ENCODE measurements at places on chromosomes 4 and X.
A peak's percentile ranks its signal among the peaks of the same experiment; 100 is the strongest.

DNA sequence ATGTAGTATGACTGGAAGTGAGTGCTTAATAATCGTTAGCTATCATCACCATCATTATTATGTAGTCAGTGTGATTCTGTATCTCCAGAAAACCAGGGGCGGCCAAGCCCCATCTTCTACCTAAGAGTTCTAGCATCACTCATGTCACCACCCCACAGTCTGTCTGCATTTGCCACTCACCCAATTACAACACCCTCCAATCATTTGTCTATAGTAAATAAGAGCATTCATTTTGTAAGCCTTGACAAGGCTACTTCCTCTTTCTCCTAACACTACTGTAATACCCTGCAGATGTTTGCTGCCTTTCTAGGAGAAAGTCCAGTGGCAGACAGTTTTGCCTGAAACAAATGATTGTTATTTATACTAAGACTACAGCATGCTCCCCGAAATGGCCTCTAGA, 15.8 kb upstream of the IL21 start:
- DNase-seq: no peak

DNA sequence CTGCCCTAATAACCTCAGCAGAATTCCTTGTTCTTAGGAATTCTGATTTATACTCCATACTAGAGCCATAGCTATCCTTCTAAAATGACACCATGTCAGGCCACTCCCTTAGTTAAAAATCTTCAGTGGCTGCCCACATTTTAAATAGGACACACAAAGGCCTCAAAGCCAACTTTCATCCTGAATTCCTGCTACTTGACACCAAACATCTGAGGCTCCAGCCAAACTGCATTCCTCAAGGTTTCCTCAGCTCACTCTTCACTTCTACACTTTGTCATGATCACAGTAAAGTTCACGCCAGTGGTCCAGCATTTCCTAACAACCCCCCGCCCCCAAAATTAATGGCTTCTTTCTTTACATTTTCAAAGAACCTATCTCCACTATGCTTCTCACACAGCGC, 124.3 kb downstream of the ADGRA3 start:
- DNase-seq: no peak

DNA sequence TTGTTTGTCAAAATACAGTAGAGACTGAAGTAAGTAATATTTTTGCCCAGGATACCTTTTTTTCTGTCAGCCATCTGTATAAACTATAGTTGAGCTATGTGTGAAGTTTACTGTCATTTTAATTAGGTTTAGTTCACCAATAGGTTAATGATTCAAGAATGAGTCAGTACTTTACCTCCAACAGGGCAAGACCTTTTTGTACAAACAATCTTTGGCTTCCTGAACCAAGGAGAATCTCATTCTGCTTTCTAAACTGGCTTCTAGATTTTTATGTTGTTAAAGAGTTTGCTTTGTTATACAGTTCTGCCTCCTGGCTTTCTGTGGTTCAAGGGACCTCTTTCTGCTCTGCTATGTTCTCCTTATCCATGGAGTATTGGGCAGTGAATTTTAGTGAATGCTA, 412.0 kb upstream of the NR3C2 start:
- DNase-seq: no peak

DNA sequence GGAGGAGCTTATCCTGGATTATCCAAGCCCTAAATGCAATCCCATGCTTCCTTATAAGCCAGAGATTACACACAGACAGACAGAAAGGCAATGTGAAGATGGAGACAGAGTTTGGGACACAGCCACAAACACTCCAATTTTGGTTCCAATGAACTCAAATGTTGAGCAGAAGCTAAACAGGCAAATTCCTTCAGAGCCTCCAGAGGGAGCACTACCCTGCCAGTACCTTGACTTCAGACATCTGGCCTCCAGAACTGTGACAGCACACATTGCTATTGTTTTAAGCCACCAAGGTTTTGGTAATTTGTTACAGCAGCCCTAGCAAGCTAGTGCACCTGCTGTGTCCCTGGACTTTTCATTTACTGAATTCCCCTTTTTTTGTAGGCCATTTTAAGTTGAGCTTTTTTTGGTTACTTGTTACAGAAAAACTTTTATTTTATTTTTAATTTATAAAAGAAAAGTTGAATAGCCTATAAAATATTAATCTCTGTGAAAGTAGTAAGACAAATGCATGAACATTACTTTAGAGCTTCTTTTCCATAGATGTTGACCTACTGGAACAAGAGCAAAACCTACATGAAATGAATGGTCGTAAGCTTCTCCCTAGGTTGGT, 33.4 kb upstream of the SRD5A3 start:
- DNase-seq: peak; percentile 53

GRCh38 chrX:44918722-44919121, 45.7 kb downstream of the KDM6A start:
- no peak for DNase-seq

- DNase-seq: no peak
Observed at GRCh38 chr4:184782731-184783373, 42.9 kb downstream of the ACSL1 start.

- peak; percentile 77 for DNase-seq
Observed at GRCh38 chrX:153900831-153901752, 3.4 kb upstream of the AVPR2 start.

DNA sequence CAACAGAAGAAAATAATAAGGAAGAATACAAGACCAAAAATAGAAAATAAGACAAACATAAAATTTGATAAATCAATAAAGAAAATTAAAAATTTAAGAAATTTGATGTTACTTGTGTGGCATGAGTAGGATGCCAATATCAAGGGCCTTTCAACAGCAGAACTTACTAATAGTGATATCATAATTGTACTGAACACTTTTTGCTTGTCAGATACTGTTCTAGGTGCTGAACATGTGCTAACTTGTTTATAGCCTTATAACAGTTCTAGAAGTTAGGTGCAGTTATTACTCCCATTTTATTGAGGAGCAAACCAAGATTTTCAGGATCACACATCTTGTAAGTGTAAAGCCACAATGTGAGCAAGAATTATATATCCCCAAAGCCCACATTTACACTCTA, 546.0 kb upstream of the EPHA5 start:
- no peak for DNase-seq

DNA sequence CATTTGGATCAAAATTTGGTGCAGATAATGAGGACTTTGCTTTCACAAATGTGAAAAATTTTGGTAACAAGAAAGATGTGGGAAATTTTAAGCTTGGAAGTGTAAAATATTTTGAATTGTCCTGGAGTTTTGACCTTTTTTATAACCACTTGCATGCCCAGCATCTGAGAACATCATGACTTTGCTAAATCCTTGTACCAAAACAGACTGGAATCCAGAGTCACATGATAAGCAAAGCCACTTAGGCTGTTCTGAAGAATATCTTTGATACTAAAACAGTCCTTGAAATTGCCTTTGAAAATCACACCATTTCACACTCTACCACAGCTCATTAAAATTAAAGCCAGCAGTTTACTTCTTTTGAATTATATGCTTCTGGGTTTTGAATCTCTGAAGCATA, 2.5 kb upstream of the PPM1K start:
- no peak for DNase-seq

DNA sequence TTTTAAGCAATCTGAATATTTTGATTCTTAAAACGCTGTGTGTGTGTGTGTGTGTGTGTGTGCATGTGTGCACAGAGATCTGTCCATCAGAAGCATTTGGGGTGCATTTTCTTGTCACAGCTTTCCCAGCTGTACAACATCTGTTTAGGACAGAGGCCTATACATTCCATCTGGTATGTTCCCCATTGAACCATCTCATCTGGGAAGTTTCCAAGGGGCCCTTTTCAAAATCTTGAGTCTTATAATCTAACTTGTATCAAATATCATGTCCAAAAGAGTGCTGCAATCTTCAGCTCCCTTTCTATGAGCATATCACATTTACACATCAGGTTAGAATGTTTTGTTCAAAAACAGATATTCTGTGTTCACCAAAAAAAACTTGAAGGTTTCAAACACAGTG, 16.5 kb upstream of the MID1 start:
- DNase-seq: no peak

GRCh38 chr4:3034231-3034630, 40.1 kb downstream of the HTT-AS start:
- no peak for DNase-seq

DNA sequence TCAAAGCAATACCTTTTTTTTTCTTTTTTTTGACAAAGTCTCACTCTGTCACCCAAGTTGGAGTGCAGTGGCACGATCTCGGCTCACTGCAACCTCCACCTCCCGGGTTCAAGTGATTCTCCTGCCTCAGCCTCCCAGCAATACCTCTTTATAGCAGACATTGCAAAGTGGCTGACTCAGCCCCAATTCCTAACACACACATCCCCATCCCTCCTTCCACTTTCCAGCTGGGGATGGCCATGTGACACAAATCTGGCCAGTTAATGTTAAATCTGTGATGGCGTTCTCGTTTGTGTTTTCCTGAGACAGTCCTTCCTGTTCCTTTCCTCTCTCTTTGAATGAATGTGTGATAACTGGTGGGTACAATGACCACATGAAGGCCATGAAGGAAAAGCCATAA, 276.2 kb upstream of the KLF3 start:
- DNase-seq: no peak

- DNase-seq: no peak
Observed at GRCh38 chr4:163744861-163745260, 250.4 kb downstream of the TMA16 start.

- no peak for DNase-seq
Observed at GRCh38 chrX:13996650-13997049, 33.0 kb downstream of the GEMIN8 start.

- no peak for DNase-seq
Observed at GRCh38 chr4:10951306-10951705, 266.7 kb upstream of the CLNK start.

GRCh38 chr4:70737409-70737808, 15.6 kb downstream of the RUFY3 start:
- no peak for DNase-seq

DNA sequence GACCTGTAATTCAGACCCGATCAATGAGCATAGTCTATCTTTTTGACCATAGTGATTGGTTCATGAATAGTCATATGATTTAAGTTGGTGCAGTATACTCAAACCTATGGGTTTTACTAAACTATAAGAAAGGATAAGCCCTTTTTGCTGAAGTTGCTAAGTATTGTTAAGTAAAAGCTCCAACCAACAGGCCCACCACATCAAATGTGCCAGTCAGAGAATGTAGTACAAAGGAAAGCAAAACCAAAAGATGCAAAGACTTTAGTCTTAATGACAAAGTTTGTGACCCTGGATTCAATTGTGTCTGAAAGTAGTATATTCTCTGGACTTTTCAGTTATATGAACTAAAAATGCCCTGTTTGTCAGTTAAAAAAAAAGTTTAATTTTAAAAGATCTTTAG, 208.1 kb upstream of the TET2 start:
- DNase-seq: no peak

DNA sequence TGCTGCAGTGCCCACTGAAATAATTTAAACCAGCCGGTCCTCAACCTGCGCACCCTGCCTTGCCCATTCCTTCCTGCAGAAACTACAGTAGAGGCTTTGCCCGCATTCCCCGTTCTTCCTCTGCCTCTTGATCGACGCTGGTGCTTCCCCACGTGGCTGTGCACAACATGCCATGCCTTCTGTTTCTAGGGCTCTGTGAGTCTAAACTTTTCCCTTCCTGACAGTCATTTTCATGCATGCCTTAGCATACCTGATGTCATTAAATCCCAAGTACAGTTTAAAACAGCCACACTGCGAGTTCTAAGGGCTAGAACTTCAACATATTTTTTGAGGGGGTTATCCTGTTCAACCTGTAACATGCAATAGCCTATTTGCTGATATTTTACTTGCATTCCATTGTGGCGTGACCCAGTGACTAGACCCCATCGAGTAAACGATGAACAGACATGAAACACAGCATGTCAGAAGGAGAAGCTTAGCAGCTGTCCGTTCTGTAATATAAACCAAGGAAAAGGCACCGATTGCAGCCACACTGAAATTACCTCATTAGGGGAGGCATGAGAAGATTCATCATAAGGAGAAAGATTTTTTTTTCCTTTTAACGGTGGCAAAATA, 232.5 kb downstream of the ARHGAP10 start:
- DNase-seq: no peak

- no peak for DNase-seq
Observed at GRCh38 chr4:141807103-141807891, 170.9 kb downstream of the IL15 start.

DNA sequence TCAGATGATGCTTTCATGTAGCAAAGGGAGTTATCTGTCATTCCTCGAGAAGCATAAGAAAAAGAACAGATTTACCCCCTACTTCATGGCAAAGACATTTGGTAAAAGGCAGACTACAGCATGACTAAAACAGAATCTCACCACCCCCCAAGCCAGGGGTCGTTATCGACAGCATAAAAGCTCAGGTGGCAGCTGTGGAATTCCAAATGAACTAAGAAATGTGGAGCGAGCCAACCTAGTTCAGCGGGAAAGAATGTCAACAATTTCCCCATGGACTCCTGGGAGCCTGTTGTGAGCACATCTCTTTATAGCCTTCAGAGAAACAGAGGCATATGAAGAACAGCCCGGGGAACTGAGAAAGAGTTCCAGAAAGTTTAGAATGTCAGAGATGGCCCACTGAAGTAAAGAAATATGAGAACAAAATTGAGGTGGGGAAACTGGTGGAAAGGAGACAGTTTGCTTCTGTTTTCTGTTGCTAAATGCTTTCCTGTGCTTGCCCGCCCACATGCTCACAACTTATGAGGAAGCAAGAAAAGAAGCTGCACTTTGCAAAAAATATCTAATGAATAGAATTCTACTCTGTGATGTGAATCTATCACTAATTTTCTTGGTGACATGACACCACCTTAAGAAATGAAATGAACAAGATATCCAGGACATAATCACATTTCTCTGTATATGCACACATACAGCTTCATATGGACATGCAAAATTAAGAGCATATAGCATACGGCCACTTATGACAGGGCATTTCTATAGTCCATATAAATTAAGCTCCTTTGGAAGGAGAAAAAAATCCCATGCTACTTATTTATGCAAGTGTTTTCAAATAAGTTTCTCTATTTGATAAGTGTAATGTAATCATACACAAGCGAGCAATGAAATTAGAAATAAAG, 135.3 kb upstream of the MID1 start:
- no peak for DNase-seq

DNA sequence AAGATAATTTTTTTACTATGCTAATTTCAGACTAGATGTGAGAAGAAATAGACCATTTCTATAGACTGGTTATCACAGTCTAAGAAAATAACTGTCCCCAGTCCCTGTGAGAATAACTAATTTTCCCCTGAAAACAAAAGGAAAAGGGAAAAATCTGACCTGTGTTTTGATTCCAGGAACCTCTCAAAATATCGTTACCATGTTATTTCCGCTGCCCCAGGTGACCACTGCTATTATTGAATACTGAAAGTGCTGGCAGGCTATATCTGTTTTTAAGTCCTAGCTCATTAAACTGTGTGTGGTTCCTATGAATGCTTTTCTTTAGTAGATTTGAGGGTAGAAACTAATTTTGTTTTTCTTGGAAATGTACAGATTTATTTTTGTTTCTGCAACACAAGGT, 83.6 kb downstream of the GAB1 start:
- no peak for DNase-seq

- DNase-seq: peak; percentile 82
Observed at GRCh38 chr4:142567620-142568451, 278.3 kb downstream of the INPP4B start.

- no peak for DNase-seq
Observed at GRCh38 chrX:65587616-65588526, 53.3 kb upstream of the LAS1L start.

GRCh38 chrX:97860226-97860625, 976.5 kb downstream of the RPA4 start:
- no peak for DNase-seq
